Germinal center (tissue), 1 donor: ENCODE measurements at places on chromosomes 1 and 21.

DNA sequence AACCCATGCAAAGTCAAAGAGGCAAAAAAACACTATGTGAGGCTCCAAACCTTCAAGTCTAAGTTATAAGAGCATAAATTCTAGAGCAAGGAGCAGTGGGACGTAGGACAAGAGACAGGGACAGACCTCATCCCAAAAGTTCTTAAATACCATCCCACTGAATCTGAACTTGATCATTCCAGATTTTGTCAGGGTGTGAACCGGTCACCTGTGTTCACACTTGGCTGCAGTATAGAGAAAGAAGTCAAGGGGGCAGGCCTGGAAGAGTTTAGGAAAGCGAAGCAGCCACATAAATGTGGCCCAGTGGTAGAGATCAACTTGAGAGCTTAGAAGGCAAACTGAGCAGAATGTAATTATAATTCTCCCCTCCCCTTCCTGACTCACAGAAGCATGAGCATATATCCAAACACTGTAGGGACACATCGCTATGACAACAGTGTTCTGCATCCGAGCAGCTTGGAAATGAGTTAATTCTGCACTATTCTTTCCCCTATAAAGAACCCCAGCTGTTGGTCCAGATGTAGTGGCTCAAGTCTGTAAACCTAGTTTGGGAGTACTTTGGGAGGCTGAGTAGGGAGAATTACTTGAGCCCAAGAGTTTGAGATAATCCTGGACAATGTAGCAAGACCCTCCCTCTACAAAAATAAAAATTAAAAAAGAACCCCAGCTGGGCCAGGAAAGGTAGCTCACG, 2.7 kb downstream of the AKR7A2 start:
- no peak for DNase-seq

DNA sequence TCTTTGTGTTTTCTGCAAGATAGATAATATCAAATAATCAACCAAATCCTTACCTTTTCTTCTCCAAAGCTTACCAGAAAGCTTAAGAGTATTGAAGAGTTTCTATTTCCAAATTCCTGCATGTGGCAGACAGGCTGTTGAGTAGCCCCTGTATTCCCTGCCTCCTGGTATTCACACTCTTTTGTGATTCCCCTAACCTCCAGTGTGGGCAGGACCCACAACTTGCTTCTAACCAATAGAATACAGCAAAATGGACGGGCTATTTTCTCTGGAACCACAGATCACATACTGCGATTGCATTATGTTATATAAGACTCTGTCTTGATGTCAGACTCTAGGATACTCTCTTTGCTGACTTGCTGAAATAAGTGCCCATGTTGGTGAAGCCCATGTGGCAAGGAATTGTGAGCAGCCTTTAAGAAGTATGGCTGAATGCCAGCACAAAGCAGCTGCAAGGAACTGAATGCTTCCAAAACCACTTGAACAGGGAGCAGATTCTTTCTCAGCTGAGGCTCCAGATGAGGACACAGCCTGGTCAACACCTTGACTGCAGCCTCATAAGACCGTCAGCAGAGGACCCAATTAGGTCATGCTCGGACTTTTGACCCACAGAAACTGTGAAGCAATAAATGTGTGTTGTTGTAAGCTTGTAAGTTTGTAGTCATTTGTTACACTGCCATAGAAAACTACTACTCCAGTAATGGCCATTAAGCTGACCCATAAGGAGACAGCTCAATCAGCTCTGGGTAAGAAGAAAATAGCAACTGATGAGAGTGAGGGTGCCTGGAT, 47.9 kb upstream of the PLXNA2 start:
- DNase-seq: no peak

DNA sequence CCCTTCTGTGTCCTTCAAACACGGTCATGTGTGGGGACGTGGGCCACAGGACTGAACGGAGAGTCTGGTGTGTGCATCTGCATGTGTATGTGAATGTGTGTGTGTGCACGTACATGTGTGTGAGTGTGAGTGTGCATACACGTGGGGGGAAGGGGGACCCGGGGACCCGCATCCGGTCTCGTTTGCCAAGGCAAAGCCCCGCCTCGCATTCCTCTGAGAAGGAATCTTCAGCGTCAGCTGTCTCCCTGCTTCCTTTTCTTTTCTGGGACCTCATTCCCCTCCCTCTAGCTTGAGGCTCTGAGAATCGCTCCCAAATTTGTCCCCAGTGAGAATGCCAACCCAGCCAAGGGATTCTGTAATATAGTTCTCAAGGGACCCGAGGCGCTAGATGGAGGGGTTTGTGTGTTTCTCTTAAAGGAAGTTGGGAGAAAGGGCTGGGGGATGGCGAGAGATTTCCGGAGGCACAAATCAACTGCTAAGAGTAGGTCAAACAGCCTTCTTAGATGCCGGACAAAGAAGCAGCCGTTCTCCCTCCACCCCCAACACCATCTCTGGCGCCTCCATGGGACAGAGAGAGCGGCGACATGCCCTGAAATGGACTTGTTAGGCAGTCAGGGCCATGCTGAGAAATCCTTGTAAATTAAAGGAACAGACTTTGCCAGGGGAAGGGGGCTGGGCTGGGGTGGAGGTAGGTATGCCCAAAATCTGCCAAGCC, 6.6 kb downstream of the IFFO2 start:
- peak; percentile 45 for DNase-seq

DNA sequence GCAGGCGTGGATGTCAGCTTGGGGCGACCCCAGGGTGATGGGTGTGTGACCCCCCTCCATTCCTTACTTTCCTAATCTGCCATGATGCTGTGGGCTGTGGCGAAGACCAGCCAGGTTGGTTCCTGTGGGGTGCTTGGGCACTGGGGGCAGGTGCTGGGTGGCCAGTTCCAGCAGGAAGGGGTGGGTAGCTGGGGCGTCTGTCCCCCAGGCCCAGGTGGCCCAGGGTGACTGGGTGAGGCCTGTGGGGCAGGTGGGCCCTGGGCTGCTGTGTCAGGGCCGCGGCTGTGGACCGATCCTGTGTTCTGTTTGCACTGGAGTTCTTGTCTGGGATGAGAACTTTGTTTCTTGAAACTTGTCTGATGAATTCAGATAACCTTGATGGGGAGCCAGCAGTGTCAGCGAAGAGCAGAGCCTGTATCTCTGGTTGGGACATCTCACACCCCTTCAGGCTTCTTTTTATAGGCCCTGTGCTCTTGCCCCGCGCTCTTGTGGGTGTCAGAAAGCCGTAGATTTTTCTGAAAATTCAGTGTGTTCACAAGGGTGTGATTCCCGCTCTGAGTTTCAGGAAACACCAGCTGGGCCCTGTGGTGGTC, 3.7 kb downstream of the PRKCZ start:
- DNase-seq: no peak

GRCh38 chr21:28066076-28066475, 926.6 kb downstream of the LTN1 start:
- no peak for DNase-seq

DNA sequence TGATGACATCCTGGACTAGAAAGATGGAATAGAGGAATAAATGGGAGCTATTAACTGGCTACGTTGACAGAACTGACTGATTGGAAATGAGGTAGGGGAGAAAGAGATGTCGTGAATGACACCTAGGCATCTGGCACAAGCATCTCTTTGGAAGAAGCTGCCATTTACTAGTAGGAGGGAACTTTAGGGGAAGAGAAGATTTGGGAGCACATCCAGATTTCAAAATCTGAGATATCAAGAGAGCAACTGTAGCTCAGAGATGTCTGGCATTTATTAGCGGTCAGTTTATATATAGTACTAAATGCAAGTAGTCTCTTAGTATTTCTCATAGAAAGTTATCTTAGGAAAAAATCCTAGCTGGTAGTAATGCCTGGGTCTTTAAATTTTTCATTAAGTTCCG, 131.9 kb upstream of the C1orf105 start:
- no peak for DNase-seq
